Fibroblast of lung (primary cell): ENCODE measurements at places on chromosomes 5 and 9.
A peak's percentile ranks its signal among the peaks of the same experiment; 100 is the strongest.

GRCh38 chr9:135960411-135961276, 529 bp downstream of the UBAC1 start:
- H3K27me3 ChIP-seq, result peaks cover 7% of the 10 kb centered on the region
- DNase-seq, result no peak
- no peaks in the 10 kb centered on the region for H3K36me3 ChIP-seq
- H3K27ac ChIP-seq, result peak overlapping the region; percentile 52

- H3K27me3 ChIP-seq, result no peaks in the 10 kb centered on the region
- H3K4me1 ChIP-seq, result peaks cover 6% of the 10 kb centered on the region
- H3K27ac ChIP-seq, result no peak overlapping the region
- no peak for DNase-seq
Observed at GRCh38 chr9:100084128-100084453, 14.7 kb downstream of the ERP44 start.

GRCh38 chr5:36492984-36493654, 113.3 kb upstream of the SLC1A3 start:
- no peak overlapping the region for H3K4me3 ChIP-seq
- no peak overlapping the region for H3K27ac ChIP-seq
- peaks cover 8% of the 10 kb centered on the region for H3K4me1 ChIP-seq
- H3K36me3 ChIP-seq, result no peaks in the 10 kb centered on the region

DNA sequence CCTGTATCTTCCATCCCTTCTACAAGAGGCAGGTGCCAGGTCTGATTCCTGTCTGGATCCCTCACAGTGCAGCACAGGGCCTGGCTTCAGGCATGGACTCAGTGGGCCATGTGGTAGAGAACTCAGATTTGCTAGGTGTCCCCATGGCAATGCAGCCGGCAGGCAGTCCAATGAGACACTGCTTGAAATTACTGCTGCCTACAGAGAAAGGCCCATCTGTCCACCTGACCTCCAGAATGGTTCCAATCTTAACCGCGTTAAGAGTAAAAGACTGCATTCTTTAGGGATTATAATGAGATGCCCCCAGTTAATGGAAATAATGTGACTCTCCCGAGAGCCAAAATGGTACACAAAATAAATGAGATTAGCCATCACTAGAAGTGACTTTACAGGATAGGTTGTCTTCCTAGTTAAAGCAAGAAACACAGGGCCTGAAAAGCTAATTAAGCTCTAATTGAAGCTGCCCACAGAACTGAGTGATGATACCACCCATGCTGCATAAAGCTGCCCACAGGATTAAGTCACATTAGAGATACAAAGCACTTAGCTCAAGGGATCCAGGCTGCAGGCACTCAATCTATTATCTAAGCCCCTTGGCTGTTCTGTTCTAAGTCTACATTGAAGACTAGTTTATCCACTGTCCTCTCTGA, 11.4 kb downstream of the FAM193B start:
- H3K4me3 ChIP-seq, result no peak overlapping the region
- H3K27me3 ChIP-seq, result no peaks in the 10 kb centered on the region
- H3K36me3 ChIP-seq, result peaks cover 8% of the 10 kb centered on the region

DNA sequence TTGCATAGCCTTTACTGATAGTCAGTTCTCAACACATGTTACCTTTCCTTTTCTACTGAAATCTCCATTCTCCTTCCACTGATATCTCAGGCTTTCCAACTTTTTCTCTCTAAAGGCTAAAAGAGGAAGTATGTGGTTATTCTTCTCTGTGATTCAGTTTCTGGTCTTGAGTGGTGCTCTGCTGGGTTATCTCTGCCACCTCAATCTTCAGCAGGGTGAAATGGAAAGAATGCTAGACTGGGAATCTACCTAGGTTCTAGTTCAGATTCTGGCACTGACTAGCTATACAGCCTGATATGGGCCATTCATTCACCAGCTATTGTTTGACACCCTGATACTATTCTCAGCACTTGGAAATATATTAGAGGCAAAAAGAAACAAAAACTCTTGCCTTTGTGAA, 124.9 kb upstream of the GRIA1 start:
- no peak overlapping the region for H3K27ac ChIP-seq
- H3K4me3 ChIP-seq, result no peak overlapping the region
- no peak for DNase-seq
- H3K27me3 ChIP-seq, result no peaks in the 10 kb centered on the region

- DNase-seq, result peak; percentile 59
- no peaks in the 10 kb centered on the region for H3K36me3 ChIP-seq
- H3K27ac ChIP-seq, result no peak overlapping the region
- H3K4me1 ChIP-seq, result peaks cover 5% of the 10 kb centered on the region
- peaks cover 16% of the 10 kb centered on the region for H3K27me3 ChIP-seq
Observed at GRCh38 chr5:159864885-159865691, 51.2 kb upstream of the ADRA1B start.

GRCh38 chr9:88746743-88747398, 211.9 kb downstream of the NXNL2 start:
- no peaks in the 10 kb centered on the region for H3K27me3 ChIP-seq
- H3K27ac ChIP-seq, result peak overlapping the region; percentile 65
- no peak overlapping the region for H3K4me3 ChIP-seq
- H3K4me1 ChIP-seq, result peaks cover 35% of the 10 kb centered on the region

DNA sequence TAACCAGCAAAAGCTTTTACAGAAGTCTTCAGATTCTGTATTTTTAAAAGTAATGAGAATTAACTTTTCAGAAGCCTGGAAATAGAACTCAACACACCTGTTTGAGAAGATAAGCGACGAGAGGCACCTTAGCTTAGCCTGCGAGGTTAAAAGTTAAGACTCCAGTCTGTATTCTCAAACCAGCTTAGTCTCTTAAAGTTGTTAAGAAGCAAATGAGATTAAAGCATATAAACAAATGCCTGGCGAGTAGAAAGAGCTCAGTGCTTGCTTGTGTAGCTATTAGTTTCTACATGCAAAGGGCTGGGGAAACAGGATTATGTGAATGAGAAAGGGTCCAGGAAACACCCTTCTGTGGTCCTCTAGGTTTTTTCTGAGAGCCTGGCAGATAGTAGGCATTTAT, 51.7 kb downstream of the MTAP start:
- no peak overlapping the region for H3K27ac ChIP-seq
- no peaks in the 10 kb centered on the region for H3K27me3 ChIP-seq
- H3K4me1 ChIP-seq, result peaks cover 16% of the 10 kb centered on the region
- H3K4me3 ChIP-seq, result no peak overlapping the region
- DNase-seq, result no peak

DNA sequence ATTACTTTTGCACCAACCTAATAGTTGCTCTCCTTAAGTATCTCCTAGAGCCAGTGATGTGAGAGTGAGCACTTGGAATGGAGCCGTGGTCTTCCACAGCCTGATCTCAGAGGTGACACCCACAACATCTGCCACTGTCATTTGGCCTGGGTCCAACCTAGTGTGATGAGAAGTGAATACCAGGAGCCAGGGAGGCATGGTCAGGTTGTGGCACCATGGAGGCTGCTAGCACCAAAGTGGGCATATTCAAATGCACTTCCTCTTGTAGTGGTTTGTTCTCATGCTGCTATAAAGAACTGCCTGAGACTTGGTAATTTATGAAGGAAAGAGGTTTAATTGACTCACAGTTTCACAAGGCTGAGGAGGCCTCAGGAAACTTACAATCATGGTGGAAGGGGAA, 22.6 kb upstream of the CEP72 start:
- no peaks in the 10 kb centered on the region for H3K4me1 ChIP-seq
- H3K4me3 ChIP-seq, result no peak overlapping the region
- H3K27ac ChIP-seq, result no peak overlapping the region

DNA sequence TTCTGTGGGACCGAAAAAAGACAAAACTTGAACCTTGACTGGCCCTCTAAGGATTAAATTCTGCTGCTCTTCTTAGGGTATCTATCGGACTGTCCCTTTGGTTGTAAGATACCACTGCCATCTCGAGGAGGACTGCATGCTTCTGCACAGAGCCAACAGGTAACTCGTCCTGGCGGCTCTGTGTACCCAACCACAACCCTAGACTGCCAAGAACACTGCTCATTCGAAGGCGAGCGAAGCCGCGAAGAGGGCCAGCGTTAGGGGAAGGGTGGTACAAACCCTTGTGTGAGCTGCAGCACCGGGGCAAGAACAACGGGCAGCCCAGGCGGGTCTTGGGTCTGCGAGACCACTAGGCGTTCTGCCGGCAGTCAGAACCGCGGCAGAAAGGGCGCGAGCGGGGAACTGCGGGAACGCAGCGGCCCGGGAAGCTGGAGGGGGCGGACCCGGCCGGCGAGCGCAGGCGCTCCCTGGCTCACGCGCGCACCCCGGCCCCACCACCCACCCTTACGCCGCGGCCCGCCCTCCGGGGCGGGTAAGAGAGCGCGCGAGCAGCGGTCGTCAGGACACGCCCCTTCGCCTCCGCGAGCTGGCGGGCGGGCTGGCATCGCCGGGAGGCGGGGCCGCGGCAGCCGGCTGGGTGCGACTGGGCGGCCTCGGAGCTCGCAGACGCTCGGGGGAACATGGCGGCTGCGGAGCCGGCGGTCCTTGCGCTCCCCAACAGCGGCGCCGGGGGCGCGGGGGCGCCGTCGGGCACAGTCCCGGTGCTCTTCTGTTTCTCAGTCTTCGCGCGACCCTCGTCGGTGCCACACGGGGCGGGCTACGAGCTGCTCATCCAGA, at the start of gene ISOC1:
Gene ISOC1 (plus strand): TSS at position 663 of the 837 bp plus-strand sequence. CDS start 18 bp downstream, at position 681.
- peak; percentile 88 for DNase-seq
- H3K27ac ChIP-seq, result peak within 1 kb of the TSS; percentile 50
- no peaks in the 10 kb centered on the region for H3K4me1 ChIP-seq
- H3K36me3 ChIP-seq, result no peaks in the 10 kb centered on the region
- H3K4me3 ChIP-seq, result peak within 1 kb of the TSS; percentile 91

GRCh38 chr5:54518818-54519508, 1.4 kb downstream of the SNX18 start:
- peaks cover 10% of the 10 kb centered on the region for H3K36me3 ChIP-seq
- H3K27ac ChIP-seq, result peak overlapping the region; percentile 64
- H3K4me3 ChIP-seq, result peak overlapping the region; percentile 87
- peaks cover 13% of the 10 kb centered on the region for H3K4me1 ChIP-seq

GRCh38 chr5:53287573-53287972, 178.0 kb upstream of the MOCS2 start:
- H3K27ac ChIP-seq, result no peak overlapping the region
- H3K27me3 ChIP-seq, result no peaks in the 10 kb centered on the region
- no peak overlapping the region for H3K4me3 ChIP-seq
- no peaks in the 10 kb centered on the region for H3K36me3 ChIP-seq
- peaks cover 2% of the 10 kb centered on the region for H3K4me1 ChIP-seq
- no peak for DNase-seq

GRCh38 chr9:69951411-69951810, 92.2 kb upstream of the MAMDC2 start:
- H3K27ac ChIP-seq, result no peak overlapping the region
- H3K4me1 ChIP-seq, result peaks cover 12% of the 10 kb centered on the region
- peak; percentile 76 for DNase-seq

- H3K27me3 ChIP-seq, result no peaks in the 10 kb centered on the region
- peaks cover 3% of the 10 kb centered on the region for H3K4me1 ChIP-seq
- no peak overlapping the region for H3K27ac ChIP-seq
- no peak for DNase-seq
Observed at GRCh38 chr5:95832664-95833063, 10.1 kb upstream of the GLRX start.
